DMS153 (cell line): ENCODE measurements at places on chromosomes 7 and 10.

DNA sequence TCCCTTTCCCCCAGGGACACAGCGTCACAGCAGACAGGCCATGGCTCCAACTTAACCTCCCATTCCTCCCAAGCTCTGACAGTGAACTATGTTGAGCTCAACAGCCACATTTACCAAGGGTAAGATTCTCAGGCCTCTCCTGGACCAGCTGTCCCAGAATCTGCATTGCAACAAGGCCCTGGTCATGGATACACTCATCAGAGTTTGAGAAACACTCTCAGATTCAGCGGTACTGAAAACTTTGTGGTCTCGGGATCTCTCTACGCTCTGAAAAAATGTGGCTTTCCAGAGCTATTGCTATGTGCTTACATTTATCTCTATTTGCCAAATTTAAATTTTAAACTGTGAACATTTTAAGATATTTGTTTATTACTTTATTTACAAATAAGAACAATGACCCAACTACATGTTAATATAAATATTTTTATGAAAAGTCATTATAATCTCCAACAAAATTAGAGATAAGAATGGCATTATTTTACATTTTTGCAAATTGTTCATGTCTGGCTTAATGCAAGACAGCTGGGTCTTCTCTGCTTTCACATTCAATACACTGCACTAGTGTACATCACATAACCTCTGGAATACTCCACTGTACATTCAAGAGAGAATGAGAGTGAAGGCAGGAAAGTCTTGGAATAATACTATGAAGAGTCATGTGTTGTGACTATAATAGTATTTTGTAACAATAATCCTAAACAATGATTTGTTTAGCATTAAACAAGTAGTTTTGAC lies 190.9 kb upstream of the PITRM1 start:
- DNase-seq, result no peak

GRCh38 chr7:92034116-92034515 lies 93.5 kb downstream of the AKAP9 start:
- no peak for DNase-seq

DNA sequence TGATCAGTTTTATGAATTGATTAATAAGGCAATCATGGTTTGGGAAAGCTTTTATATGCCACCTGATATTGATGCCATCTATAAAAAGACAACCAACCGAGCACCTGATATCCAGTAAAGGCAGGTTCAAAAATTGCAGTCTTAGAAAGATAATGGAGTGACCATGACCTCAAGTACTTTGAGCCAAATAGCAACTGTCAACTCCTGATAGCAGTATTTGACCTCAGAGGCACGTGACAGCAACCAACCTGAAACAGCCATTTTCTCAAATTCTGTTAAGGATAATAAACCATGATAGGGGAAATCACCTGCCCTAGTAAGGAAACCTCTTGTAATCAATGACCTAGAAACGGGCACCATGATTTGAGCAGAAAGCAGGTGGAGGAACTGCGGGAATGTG lies 77.1 kb upstream of the NFE2L3 start:
- no peak for DNase-seq

GRCh38 chr7:137820156-137820555 lies 26.6 kb downstream of the DGKI start:
- DNase-seq, result no peak

GRCh38 chr7:148328906-148329305 lies 261.7 kb upstream of the C7orf33 start:
- DNase-seq, result no peak
